Stimulated activated CD4-positive, alpha-beta T cell treated with anti-CD3 and anti-CD28 coated beads, TNF-alpha, amount 100 ng/mL, for 1 hour (primary cell): ENCODE measurements at places on chromosomes 12 and 14.

GRCh38 chr14:92751819-92752218, 3.4 kb upstream of the LGMN start:
- no peak for DNase-seq

- no peak for DNase-seq
Observed at GRCh38 chr12:55762646-55763045, 19.7 kb downstream of the GDF11 start.

GRCh38 chr12:41436076-41436475, 248.0 kb downstream of the PDZRN4 start:
- DNase-seq: no peak

DNA sequence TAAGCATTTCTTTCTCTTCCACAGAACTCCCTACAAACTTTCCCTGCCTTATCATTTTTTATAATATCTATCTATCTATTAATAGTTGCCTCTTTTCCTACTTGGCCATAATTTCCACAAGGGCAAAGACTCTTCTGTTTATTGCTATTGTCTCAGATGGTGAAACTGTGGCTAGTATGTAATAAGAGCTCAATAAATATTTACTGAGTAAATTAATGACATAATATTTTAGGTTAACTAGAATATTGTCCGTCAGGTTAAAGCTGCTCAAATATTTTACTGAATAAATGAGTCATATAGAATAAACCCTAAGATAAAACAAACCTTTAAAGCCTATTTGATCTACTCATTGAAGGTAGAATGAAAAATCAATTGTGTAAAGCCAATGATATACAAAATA, 240.5 kb downstream of the PPFIA2 start:
- DNase-seq: no peak

- DNase-seq: no peak
Observed at GRCh38 chr12:121190523-121191031, 19.4 kb upstream of the P2RX4 start.

DNA sequence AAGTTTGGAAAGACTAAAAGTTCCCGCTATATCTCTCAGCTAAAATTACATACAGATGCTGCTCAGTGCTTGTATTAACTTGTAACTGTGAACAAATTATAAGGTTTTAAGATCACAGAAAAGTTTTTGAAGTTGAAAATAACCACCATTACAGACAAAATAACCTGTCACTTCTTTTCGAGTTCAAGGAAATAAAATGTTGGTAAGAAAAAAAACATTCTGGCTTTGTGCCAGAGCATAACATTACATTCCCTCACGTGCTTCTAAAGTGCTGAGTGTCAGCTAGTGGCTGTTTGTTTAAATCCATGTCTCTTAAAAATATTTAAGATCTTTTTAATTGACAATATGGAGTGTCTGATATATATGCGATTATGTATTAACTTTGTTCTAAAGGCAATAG, 27.2 kb upstream of the ADAMTS20 start:
- no peak for DNase-seq
